ENCODE measurements at places on chromosomes 12 and 14. TPM values are rescaled to one million over a fixed set of nuclear protein-coding genes. Genes with fewer than 3 reads are reported as not detected.

DNA sequence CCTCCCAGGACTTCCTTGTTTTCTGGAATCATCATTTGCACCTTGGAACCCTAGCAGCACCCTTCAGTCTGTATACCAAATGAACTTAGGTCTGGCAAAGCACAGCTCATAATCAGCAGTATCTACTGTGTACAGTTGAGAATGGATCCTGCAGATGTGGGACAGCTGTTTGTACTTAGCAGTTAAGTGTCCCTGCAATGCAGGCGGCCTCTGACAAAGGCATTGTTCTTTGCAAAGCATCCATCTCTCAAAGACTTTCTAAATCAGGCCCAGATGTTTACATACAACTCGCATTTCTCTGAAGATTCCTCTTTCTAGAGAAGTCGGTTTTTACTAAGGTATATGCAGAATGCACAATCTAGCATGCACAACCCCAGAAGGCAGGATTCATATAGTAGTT lies 170.5 kb upstream of the RBM19 start:
- no peak for DNase-seq

- no peak for DNase-seq
Measured at GRCh38 chr14:104086210-104086660, 735 bp downstream of the ASPG start.

The KRT79 gene
- total RNA-seq, result 0.10 TPM

The ACOT6 gene
- not detected for total RNA-seq

DNA sequence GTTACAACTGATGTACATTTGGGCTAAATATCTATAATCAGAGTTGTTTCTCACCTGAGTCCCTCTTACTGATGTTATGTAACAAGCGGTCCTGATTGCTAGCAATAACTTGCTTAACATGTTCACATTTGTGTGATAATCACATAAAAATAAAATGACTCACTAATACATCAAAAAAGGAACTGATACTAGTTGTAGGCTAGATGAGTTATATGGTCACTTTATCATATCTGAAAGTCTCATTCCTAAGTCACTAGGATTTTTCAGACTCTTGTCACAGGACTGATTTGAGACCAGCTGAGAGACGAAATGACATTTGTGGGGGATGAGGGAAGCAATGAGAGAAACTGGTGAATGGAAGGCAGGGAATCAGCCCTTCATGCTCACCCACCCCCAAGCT lies 34.3 kb downstream of the NKX2-1 start:
- DNase-seq, result no peak

The PAX9 gene
- total RNA-seq, result not detected

GRCh38 chr12:52069327-52070184 lies at the start of gene ATG101:
Gene ATG101 (plus strand): TSS chr12:52069978. CDS start chr12:52073651, 3,673 bp downstream.
- peak; percentile 77 for DNase-seq

The RNF10 gene
- 161 TPM for total RNA-seq

The MFAP5 gene
- not detected for total RNA-seq

- DNase-seq, result no peak
Measured at GRCh38 chr12:52137746-52138145, 54.1 kb downstream of the KRT80 start.

GRCh38 chr12:75289753-75290152 lies 40.4 kb downstream of the CAPS2 start:
- no peak for DNase-seq
